ENCODE measurements at places on chromosomes 6 and 20.

GRCh38 chr6:19465760-19466159 lies 371.4 kb upstream of the ID4 start:
- no peaks in the 10 kb centered on the region for H3K4me1 ChIP-seq
- no peak overlapping the region for H3K27ac ChIP-seq
- DNase-seq = no peak
- H3K36me3 ChIP-seq = no peaks in the 10 kb centered on the region
- no peaks in the 10 kb centered on the region for H3K27me3 ChIP-seq
- no peak overlapping the region for H3K4me3 ChIP-seq

DNA sequence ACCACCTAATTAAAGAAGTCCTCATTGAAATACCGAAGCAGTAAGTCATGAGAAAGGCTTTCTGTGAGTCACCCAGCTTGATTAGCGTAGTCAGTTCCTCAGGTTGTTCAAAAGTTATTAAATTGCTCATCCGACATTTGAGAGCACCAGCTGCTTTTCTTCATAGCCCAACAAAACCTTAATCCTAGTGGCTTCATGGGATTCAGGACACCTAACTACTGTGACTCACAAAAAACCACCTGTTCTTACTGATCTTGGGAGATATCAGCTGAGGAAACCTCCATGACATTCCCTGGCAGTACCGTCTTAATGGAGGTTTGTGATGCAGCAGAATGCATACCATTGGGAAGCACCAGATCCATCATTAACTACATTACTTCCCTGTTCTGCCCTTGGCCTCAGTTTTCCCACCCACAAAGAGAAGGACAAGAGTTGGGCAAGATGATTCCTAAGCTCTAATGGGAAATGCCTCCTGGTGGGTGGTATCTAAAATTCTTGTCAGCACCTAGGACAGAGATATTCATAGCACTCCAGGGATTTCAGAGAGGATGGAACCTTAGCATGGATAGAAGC lies 103.8 kb downstream of the KHDC1L start:
- no peaks in the 10 kb centered on the region for H3K27me3 ChIP-seq
- no peak for DNase-seq
- H3K4me1 ChIP-seq = no peaks in the 10 kb centered on the region

GRCh38 chr6:27507041-27507956 lies 34.4 kb upstream of the ZNF184 start:
- DNase-seq = no peak
- H3K36me3 ChIP-seq = no peaks in the 10 kb centered on the region
- H3K27ac ChIP-seq = no peak overlapping the region
- H3K27me3 ChIP-seq = peaks cover 22% of the 10 kb centered on the region
- no peak overlapping the region for H3K4me3 ChIP-seq
- peaks cover 30% of the 10 kb centered on the region for H3K4me1 ChIP-seq

DNA sequence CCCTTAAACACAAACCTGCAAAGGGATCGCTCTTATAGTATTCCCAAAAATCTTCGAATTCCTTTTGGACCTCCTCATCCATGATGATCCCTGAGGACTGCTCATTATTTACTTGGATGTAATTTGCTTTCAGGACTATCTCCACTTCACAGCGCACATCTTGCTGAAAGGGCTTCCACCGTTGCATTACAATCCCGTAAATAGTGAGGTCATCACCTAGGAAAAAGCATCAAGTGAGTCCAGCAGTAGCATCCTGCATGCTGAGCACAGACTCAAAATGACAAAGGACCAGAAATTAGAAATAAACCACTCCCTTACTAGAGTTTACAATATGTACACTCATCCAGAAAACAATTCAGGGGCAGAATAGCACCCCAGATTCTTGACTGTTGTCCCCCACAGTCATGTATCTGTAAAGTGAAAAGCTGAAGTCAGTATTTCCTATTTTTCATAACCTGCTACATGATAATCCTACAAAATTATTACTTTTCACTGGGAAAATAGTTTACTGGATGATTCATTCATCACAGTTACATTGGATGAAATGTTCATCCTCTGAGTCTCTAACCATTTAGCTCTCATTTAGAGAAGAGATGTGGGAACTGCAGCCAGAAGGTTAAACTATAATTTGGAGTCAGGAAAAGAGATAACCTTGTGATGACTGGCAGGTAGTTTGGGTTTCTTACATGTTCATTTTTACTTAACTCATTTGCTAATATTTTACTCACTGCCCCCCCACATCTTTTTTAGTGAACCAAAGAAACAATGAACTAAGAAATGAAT lies 17.2 kb downstream of the MCM9 start:
- no peaks in the 10 kb centered on the region for H3K4me1 ChIP-seq
- H3K36me3 ChIP-seq = peaks cover 10% of the 10 kb centered on the region
- no peak overlapping the region for H3K27ac ChIP-seq
- no peak overlapping the region for H3K4me3 ChIP-seq
- DNase-seq = no peak

- no peaks in the 10 kb centered on the region for H3K36me3 ChIP-seq
- H3K4me1 ChIP-seq = no peaks in the 10 kb centered on the region
- no peak overlapping the region for H3K27ac ChIP-seq
- no peak overlapping the region for H3K4me3 ChIP-seq
- DNase-seq = no peak
- peaks cover 4% of the 10 kb centered on the region for H3K27me3 ChIP-seq
Measured at GRCh38 chr6:113649880-113650609, 207.1 kb upstream of the MARCKS start.

GRCh38 chr20:60634491-60635172 lies 617.4 kb upstream of the CDH4 start:
- no peak overlapping the region for H3K4me3 ChIP-seq
- H3K36me3 ChIP-seq = no peaks in the 10 kb centered on the region
- H3K27ac ChIP-seq = no peak overlapping the region
- H3K4me1 ChIP-seq = no peaks in the 10 kb centered on the region

DNA sequence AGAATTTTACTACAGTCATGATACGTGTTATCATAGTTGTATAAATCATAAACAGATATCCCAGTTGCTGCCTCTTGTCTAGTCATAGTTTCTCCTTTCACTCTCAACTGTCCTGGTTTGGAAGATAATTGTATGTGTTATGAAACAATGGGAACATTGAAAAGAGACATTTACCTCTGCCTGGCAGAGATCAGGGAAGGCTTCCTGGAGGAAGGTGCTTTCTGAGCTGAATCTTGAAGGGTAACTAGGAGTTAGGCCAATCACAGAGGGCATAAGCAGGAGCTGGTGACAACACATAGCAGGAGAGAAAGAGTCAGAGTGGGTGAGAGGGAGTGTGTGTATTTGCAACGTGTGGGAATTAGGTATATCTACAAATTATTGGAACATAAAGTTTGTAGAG lies 5.4 kb downstream of the ASXL1 start:
- H3K4me1 ChIP-seq = peaks cover 72% of the 10 kb centered on the region
- no peak overlapping the region for H3K4me3 ChIP-seq
- DNase-seq = no peak
- peaks cover 8% of the 10 kb centered on the region for H3K27me3 ChIP-seq
- peak overlapping the region; percentile 5 for H3K27ac ChIP-seq

- H3K4me3 ChIP-seq = peak overlapping the region; percentile 49
- H3K36me3 ChIP-seq = peaks cover 4% of the 10 kb centered on the region
- DNase-seq = no peak
- H3K27ac ChIP-seq = no peak overlapping the region
- peaks cover 16% of the 10 kb centered on the region for H3K4me1 ChIP-seq
Measured at GRCh38 chr6:42742116-42742894, 3.6 kb downstream of the TBCC start.
